Hematopoietic multipotent progenitor cell treated with erythropoietin and hydrocortisone succinate and interleukin-3 and kit ligand, for 4 days (in vitro differentiated cells): ENCODE measurements at places on chromosomes 5 and 9.

DNA sequence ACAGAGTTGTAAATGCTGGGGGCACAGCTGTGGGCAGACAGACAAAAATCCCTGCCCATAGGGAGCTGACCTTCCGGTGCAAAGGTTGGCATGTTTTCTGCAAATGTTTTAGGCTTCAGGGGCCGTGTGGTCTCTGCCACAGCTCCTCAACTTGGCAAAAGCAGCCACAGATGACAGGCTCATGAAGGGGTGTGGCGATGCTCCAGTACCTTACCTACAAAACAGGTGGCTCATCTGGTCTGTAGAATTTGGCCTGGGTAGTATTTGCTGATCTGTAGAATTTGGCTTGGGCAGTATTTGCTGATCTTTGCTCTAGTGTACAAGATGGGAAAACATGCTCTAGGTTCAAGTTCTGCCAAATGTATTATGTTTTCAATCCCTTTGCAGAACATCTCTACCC lies 283.9 kb downstream of the GADD45G start:
- no peak for DNase-seq

GRCh38 chr9:107309271-107309670 lies 26.2 kb downstream of the RAD23B start:
- peak; percentile 93 for DNase-seq

DNA sequence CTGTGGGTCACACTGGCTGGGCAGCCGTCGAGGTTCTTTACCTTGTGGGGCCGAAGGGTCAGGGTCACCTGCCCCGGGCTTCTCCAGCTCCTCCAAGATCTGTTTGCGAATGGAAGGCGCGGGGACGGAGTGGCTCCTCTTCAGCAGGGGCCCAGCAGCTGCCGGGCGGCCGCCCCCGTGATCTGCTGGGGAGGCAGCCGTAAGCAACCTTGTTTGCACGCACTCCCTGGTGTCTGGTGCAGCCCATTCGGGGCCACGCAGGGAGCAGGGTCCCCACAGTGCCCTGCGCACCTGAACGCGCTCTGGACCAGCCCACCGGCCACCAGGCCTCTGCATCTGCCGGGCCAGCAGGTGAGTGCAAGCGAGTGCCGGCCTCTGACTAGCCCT lies 34.9 kb downstream of the PNPLA7 start:
- DNase-seq = no peak

GRCh38 chr9:127765418-127765817 lies 13.0 kb downstream of the SH2D3C start:
- no peak for DNase-seq

DNA sequence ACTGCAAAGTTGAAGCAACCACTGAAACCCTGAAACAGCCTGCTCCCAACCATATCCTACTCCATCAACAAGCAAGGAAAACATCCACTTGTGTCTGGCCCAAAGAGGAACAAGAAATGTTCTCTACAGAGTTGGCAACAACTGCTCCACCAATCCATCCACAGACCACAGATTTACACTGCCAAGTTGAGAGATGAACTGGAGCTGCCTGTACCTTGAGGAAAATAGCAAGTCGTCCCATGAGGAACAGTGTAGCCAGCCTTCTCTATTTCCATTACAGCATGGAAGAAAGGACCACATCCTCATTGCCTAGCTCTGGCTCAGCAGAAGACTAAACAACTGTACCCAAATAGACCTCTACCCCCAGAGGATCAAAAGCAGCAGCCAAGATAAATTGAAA lies 60.4 kb downstream of the DEPDC1B start:
- no peak for DNase-seq

DNA sequence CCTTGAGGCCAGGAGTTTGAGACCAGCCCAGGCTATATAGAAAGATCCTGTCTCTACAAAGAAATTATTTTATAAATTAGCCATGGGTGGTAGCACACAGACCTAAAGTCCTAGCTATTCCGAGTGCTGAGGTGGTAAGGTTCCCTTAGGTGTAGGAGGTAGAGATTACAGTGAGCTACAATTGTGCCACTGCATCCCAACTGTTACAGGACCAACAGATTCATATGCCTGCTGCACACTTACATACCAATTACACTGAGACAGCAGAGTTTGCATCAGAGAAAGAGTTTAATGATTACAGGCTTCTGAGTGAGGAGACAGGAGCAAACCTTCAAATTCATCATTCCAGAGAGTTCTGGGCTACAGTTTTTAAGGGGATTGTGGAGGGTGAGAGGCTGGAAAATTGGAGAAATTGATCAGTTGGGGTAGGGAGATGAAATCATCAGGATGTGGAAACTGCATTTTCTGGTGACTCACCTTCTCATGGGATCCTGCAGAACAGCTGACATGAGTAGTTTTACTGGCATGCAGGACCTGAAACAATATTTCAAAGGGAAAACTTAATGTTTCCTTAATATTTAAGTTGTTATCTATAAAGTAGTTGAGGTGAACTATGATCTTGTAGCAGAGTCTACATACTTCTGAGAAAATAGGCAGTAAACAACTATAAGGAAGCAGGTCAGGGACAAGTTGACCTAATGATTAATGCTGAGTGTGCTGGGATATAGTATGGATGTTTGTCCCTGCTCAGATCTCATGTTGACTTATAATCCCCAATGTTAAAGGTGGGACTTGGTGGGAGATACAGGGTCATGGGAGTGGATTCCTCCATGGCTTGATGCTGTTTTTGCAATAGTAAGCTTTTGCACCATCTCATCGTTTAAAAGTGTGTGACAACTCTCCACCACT lies 54.7 kb downstream of the ANXA2R start:
- DNase-seq = no peak

DNA sequence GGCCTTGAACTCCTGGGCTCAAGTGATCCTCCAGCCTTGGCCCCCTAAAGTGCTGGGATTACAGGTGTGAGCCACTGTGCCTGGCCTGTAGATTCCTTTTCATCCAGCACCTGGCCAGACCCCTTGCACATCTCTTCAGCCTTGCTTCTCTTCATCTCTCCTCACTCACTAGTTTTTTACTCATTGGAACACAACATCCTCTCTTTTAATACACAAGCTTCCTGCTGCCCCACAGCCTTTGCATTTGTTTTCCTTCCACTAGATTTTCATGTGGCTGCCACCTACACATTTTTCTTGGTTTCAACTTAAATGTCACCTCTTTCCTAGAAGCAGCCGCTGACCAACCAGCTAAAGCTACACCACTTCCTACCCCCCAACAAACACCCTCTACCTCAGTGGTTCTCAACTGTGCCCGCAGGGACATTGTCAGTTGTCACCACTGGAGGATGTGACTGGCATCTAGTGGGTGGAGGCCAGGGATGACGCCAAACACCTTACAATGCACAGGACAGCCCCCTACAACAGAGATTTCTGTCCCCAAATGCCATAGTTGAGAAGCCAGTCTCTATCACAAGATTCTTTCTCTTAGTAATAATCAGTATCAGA lies 33.7 kb downstream of the HAVCR1 start:
- DNase-seq = no peak

DNA sequence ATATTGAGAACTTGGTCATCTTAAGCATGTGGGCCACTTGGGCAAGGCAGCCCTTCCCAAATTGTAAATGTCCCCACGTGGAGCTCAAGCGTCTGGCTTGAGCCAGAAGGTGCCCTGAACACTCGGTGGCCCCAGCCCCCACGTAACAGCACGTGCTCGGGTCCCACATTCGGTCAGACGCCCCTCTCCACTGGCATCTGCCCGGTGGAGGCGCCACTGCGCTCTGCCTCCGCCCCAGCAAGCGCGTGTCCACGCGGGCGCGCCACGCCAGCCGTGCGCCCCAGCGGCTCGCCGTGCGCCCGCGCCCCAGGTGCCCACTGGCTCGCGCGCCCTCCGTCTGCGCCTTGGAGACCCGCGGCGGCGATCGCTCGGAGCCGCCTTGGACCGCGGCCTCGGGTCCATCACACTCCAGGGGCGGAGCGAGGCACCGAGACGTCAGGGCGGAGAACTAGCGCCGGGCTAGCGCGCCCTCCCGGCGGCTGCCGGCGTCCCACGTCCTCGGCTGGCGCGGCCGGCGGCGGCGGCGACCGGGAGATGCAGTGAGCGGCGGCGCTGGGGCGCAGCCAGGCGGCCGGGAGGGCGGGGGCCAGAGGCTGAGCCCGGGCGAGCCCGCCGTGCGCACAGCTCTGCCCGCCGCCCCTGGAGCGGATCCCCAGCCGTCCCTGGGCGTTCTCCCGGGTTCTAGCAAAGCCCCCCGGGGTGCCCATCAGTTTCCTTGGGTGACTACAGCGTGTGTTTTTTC lies at the start of gene PALM2AKAP2:
Gene PALM2AKAP2 (plus strand): TSS at position 488 of the 742 bp plus-strand sequence. CDS start 291 bp downstream, outside the sequence.
- peak; percentile 43 for DNase-seq

GRCh38 chr9:33524306-33524947 lies 376 bp downstream of the ANKRD18B start:
- no peak for DNase-seq

DNA sequence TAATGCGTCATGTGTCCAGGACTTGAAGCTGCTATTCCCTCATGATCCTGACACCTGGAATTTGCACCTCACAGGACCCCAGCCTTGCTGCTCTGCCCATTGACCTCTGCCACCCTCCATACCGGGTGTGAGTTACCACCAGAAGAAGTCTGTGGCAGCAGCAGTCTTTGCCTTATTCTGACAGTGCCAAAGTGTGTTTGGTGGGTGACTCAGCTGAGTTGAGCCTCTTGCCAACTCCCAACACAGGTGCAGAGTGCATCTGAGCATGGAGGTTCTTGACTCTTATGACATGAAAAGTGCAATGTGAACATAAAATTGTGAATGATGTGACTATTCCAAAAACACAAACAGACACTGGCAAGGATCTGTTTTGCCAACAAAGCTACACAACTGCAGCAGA lies 1166.5 kb upstream of the CDH18 start:
- no peak for DNase-seq
